ENCODE measurements at places on chromosomes 2 and 18.

DNA sequence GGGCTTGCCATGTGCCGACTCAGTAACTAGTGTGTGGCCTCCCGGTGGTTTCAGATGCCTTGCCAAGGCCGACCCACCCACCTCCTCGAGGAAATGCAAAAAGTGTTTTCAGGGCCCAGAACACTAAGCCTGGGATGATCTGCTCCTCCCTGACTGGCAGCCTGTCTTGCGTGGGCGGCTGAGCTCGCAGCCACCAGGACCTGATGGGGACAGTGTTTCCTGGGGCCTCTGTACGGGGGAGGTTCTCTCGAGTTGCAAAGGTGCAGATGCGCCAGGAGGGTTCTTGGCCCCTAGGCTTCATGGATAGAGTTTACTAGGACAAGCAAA, 85.2 kb downstream of the GLI2 start:
- DNase-seq: no peak

DNA sequence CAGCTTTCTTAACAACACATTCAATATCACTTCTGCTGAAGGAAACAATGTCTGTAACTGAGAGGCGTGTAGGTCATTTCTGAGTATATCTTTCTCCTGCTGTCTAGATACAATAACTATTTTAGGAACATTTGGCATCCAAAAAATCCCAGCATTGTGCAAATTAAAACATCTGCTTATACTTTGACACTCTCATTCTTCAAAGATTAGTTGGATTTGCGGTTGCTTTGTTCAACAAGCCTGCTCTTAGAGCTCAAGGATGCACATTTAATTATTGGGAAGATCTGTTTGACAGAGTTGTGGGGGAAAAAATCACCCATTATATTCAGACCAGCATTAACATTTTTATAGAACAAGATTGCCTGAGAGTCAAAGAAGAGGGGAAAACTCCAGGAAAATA, 449.5 kb upstream of the HNRNPA3 start:
- DNase-seq: no peak

- DNase-seq: no peak
Observed at GRCh38 chr2:73092146-73092783, 20.5 kb downstream of the RAB11FIP5 start.

DNA sequence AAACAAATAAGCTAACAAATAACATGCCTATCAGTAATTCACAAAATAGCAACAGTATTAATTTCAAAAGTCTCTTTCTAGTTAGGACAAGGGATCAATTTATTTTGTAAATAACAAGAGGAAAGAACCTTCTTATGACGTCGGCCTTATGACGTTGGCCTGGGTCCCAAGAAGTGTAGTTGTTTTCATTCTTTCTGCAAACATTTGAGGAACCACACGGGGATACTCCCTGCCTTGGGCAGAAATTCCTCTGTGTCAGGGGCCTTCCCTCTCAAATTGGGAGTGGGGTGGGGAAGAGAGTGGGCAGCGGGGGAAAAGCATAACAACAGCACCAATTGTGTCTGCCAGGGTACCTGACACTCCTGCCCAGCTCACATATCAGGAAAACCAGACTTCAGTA, 1.3 kb downstream of the CCDC68 start:
- DNase-seq: no peak

- no peak for DNase-seq
Observed at GRCh38 chr2:128160616-128161275, 69.7 kb downstream of the UGGT1 start.
